ENCODE measurements at places on chromosomes 5 and 9. TPM values are rescaled to one million over a fixed set of nuclear protein-coding genes. Genes with fewer than 3 reads are reported as not detected.
A peak's percentile ranks its signal among the peaks of the same experiment; 100 is the strongest.

DNA sequence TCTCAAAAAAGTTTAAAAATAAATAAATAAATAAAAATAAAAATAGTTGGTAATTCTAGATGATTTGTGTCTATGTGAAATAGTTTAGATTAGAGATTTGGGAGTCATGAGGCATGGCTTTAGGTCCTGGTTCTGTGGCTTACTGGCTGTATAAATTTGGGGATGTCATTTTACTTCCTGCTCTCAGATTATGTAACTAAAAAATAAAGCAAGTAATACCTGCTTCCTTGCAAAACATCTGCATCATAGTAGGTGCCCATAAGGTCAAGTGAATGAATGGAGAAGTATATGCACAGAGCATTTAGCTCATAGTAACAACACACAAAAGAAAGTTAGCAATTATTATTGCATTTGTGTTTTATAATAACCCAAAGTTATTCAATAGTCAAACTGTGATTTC lies 287.7 kb upstream of the TLE4 start:
- no peak for DNase-seq

- no peak for DNase-seq
Measured at GRCh38 chr5:152864447-152864846, 459.4 kb upstream of the NMUR2 start.

- peak; percentile 60 for DNase-seq
Measured at GRCh38 chr5:77957-78804, 13.8 kb upstream of the PLEKHG4B start.

- DNase-seq, result no peak
Measured at GRCh38 chr5:176762489-176762888, 47.9 kb upstream of the UNC5A start.

DNA sequence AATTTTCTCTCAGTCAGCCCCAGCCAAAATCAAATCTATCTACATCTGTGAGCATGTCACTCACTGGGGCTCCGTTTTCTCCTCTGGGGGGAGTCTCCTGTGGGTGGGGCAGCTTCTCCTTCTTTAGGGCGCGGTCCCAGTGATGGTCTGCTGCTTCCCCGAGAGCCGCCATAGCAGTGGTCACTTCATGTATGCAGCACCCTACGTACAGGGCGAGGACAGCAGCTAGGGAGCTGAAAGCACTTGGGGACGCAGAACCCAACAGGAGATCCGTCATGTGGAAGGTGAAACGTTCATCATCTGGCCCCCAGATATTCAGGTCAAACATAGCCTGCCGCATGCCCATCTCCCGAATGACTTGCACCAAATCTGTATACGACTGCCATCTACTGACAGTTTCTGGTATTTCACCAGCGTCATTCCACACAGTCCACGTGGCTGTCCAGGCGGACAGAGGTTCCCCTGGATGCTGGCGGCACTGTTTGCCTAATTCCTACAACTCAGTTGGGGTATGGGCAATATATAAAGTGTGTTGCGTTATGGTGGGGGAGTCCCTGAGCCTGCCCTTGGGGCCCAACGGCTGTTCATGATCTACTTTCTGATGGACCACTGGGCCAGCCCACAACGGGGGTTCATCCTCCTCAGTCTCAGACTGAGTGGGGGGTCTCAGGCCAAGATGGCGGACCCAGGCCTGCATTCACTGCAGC lies 795.0 kb downstream of the EFNA5 start:
- DNase-seq, result peak; percentile 24

- DNase-seq, result no peak
Measured at GRCh38 chr5:68389618-68390017, 174.1 kb downstream of the PIK3R1 start.

DNA sequence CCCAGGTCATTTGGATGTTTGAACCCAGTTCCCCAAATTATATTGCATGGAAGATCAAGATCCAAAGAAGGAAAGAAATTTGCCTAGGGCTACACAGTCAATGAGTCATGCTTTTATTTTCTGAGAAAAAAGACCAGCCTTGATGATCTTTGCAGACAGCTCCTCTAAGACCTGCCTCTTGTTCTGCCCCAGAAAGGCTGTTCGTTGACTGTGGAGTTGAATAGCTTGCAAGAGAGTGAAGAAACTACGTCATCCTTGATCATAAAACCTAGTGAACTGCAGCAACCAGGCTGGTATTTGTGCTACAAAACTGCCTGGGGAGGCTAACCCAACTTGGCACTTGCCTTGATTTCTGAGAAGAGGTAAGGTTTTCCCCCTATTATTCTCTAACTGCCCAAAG lies 263.9 kb downstream of the PAPPA start:
- DNase-seq, result no peak

DNA sequence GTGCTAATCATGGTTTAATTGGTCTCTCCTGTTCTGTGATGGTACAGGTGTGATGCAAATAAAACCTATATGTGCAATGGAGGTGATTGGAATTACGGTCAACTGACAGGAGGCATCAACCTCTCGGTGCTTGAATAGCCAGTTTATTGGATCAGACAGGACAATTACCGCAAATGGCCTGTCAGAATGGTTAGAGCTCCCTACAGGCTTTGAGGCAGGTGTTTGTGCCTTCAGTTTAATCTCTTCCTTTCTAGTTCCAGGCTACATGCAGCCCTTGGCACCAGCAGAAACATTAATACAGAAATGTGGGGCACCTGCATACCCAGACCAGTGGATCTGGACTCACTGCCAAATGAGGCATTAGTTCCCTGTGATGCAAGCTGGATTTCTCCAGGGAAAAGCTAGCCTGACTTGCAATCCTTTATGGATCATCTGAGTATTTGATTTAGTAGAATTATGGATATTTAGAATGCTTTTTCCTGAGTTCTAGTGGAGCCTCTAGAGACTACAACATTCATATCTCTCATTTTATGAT lies 128.6 kb downstream of the MAT2B start:
- DNase-seq, result no peak

DNA sequence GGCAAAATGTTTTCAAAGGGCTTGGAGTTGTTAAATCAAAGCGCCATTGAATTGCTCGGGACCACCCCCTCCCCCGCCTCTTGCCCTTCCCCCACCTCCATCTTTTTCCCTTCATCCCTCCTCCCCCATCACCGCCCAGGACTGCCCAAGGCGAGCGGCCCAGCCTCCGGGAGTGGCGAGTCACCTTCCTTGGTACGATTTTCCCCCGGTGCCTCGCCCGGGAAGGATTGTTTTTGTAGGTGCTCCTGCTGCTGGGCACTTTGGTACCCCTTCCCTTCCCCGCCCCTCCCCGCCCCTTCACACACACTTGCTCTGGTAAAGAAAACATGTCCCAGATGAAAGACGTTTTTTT lies 61.2 kb downstream of the TMEM174 start:
- DNase-seq, result no peak

DNA sequence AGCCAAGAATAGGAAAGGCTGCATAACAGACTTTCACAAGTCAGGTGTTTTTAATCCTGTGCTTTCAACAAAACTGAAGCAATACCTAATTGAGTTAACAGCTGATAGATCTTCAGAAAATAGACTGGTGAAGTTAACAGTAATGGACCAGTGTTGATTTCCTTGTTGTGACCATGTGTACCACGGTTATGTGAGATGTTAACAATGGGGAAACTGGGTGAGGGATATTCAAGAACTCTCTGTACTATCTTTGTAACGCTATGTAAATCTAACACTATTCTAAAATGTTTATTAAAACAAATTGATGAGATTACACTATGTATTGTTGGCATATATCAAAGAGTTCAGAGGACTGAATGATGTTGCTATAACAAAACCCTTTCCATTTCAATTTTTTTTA lies 36.9 kb downstream of the MACROH2A1 start:
- DNase-seq, result no peak

GRCh38 chr5:139756971-139757370 lies 38.6 kb upstream of the PSD2 start:
- DNase-seq, result no peak

GRCh38 chr5:143036146-143036927 lies 266.2 kb downstream of the ARHGAP26 start:
- DNase-seq, result no peak

GRCh38 chr5:58582019-58582802 lies 664 bp upstream of the RAB3C start:
- no peak for DNase-seq

DNA sequence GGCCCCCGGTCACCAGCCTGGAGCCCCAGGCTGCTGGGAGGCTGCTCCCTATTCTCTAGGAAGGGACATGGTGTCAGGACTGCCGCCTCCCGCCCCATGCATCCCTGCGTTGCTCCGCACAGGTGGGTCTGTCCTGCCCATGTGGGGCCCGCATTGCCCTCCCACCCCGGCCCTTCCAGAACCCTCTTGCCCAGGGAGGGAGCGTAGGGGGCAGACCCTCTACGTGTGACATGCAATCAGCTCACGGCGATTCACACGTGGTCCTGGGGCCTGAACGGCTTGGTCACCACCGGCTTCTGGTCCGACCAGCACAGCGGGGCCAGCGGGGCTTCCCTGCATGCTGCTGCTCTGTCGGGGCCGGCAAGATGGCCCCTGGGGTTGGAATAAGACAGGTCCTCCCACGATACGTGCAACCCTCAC lies 9.4 kb downstream of the SLC6A19 start:
- DNase-seq, result no peak

DNA sequence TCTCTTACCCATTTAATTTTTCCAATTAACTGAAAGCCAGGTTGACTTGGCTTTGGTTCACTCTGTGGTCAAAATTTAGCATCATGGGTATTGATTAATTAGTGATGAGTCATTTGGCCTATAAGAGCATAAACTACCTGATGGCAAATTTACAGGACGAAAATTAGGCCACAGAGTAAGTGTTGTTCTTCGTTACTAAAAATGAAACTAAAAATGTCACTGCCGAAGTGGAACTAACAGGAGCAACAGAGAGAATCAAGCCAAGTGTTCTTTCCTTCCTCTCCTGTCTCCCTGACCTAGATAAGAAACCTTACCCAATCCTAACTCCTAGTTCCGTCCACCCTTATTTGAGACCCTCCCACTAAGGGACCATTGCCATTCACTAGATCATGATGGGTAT lies 176.9 kb downstream of the RAB3C start:
- no peak for DNase-seq

DNA sequence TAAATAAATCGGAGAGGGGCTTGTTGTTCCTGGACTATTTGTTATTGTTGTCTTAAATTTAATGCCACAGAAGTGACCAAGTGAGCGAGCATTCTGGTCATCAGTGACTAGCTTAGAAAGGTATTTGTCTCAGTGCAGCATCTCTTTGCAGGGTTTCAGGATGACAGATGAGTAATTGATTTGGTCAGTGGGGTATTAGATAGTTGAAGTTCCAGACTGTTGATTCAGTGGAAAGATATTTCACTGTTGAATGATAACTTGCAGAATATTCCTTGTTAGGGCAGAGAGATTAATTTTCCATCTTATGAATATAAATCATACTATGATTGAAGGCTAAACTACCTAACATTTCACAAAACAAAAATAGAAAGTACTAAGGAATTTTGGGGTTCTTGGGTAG lies 122.4 kb downstream of the TRIO start:
- no peak for DNase-seq

GRCh38 chr5:77898385-77898784 lies 122.2 kb upstream of the TBCA start:
- DNase-seq, result no peak

DNA sequence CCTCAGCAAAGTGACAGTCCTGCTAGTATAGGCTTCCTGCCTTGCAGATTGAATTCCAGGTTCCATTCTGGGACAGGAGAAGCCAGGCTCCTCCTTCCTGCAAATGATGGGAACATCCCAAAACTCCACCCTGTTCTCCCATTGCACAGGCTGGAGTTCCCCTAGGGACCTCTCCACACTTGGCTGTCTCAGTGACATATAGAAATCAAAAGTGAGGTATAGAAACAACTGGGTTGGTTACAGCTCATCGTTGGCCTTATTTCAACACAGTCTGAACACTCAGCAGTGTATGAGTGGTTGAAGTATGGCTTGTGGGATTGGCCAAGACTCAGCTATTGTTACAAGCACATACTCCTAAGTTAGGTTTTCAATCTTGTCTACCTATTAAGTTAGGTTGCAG lies 157.8 kb upstream of the FTMT start:
- no peak for DNase-seq

DNA sequence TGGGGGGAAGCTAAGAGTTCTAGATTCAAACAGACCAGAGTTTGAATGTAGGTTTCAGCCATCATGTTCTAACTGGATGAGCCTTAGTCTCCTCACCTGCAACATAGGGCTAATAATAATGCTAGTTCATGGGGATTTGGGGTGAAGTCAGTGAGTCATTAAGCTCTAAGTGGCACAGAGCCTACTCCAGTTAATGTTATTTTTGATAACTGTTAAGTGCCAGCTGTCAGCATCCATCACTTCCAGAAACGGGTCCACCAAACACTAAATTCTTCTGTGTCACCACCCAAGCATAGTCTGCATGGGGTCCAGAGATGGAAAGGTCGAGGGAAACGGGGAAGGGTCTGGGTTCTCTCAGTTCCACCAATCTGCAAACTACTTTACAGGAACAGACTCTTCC lies 1.8 kb upstream of the TSC1 start:
- DNase-seq, result no peak

DNA sequence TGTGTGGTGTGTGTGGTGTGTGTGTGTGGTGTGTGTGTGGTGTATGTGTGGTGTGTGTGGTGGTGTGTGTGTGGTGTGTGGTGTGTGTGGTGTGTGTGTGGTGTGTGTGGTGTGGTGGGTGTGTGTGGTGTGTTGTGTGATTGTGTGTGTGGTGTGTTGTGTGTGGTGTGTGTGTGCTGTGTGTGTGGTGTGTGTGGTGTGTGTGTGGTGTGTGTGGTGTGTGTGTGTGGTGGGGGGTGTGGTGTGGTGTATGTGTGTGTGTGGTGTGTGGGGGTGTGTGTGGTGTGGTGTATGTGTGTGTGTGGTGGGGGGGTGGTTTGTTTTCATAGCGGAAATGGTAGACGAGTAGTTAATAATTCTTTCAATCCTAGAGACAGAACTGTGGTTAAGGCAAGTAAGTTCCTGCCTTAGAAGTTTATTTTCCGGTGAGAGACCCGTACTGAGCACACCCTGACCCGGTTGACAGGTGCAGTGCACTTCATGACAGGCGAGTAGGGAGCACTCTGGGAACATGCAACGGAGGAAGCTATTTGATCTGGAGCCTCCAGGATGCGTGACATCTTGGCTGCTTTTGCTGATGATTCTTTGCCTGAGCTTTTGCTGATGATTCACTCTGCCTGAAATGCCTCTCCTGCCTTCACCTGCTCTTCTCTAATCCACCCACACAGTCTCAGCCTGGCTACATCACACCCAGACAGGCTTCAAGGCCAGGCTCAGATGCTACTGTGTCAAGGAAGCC lies 21.7 kb upstream of the FAT2 start:
- DNase-seq, result peak; percentile 80

DNA sequence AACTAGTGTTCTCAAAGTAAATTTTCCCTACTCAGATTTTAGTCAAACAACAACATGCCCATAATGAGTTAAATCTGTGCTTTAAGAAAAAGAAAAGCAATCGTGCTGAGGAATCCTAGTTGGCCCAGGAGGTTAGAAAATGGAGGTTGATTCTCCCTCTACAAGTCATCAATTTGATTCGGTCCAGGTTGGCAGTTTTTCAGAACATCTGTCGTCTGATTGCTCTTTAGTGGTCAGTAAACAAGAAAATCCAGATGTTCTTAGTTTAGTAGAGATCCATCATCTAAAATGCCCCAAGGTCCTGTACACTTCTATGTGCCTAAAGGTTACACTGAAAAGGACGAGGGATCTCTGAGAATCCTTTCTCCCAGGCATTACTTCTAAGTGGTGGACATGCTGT lies 659.2 kb downstream of the MTRR start:
- no peak for DNase-seq

Gene ACTBL2
- total RNA-seq, result not detected

Gene EGFL7
- 1.2 TPM for total RNA-seq

Gene PCDHGA11
- total RNA-seq, result 0.07 TPM

Gene ADAMTS2
- not detected for total RNA-seq

Gene AK8
- total RNA-seq, result not detected

Gene ADCY2
- total RNA-seq, result not detected

Data from activated CD4-positive, alpha-beta T cell treated with anti-CD3 and anti-CD28 coated beads for 36 hours (primary cell).